HuH-7 (cell line): ENCODE measurements at places on chromosomes 11 and 22.

DNA sequence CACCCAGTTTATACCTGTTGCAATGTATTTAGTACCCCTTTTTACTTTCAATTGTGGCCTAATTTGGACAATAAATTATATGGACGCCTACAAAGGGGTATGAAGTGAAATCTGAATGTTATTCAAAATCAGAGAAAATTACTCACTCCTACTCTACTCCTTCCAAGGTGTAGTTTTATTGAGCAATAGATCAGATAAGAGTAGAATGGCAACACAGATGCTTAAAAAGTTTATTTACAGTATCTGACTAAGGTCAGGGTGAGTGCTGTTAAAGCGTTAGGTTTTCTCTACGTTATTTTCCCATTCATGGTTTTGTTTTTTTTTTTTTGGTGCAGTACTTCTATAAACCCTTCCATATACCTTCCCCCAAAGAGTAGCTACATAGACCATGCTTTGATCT is 805.6 kb downstream of the KCNA4 start:
- DNase-seq = no peak

DNA sequence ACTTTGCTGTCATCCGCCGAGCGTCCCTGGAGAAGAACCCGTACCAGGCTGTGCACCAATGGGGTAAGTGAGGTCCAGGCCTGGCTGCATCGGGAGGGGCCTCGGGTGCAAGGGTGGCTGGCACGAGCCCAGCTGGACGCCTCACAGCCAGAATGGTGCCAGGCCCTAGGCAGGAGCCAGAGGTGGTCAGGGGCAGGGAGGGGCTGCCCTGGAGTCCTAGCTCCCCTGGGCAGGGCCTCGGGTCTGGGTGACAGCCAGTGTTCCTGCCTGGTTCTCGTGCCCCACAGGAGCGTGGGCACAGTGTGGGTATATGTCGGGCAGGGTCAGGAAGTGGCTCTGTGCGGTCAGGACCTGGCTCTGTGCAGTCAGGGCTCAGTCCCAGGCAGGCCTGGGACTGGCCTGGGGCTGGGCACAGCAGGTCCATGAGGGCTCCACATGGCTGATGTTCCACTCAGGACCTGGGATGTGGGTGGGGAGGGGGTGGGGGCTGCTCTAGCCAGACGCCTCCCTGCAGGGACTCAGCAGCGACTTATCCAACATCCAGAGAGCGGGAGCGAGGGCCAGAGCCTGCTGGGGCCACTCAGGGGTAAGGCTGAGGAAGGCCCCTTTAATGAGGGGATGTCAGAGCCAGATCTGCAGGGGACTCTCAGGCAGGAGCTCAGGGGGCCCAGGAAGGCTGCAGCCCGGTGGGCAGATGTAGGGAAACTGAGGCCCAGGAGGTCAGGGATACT is 1.2 kb downstream of the TSPAN32 start:
- no peak for DNase-seq

DNA sequence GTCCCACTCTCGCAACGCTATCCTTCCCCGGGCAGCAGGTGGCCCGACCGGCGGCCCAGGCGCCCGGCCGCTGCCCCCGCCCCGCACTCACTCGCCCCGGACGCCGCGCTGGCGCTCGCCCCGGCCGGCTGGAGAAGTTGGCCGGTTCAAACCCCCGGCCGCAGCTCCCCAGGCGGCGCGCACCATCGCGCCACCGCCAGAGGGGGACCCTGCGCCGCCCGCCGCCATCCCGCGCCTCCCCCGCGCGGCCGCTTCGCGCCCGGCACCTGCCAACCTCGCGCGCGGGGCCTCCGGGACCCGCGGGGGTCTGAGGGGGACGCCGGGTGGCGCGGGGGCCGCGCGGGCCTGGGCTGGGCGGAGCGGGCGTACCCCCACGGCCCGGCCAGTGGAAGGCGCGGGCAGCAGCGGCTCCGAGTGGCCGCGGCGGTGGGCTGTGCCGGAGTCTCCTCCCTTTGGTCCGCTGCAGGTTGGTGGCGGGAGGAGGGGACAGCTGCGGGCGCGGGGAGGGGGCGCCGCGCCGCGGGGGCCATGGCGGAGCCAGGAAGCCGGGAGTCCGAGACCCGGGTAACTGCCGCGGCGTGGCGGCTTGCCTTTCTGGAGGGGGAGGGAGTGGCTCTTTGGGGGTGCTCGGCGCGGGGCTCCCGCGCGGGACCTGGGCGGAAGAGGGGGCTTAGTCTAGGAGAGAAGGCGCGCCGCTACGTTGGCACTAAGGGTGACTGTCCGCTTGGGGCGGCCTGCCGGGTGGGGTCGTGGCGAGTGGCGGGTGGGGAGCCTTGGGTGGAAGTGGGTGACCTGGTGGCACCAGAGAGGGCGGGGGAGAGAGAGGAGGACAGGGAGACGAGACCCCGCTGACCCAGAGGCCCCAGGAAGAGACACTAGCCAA is at the start of the genes MPST and TST:
MPST (plus strand) TSS at position 434 of the 883 bp plus-strand sequence; CDS start at position 529, 95 bp downstream.
TST (minus strand) TSS at position 139 of the 883 bp plus-strand sequence. CDS start 715 bp downstream, outside the sequence.
- DNase-seq = peak; percentile 94

- DNase-seq = no peak
These were observed 36.0 kb upstream of the OLFML1 start for GRCh38 chr11:7449211-7449840.

GRCh38 chr11:131025421-131026125 is 109.3 kb upstream of the SNX19 start:
- DNase-seq = no peak

DNA sequence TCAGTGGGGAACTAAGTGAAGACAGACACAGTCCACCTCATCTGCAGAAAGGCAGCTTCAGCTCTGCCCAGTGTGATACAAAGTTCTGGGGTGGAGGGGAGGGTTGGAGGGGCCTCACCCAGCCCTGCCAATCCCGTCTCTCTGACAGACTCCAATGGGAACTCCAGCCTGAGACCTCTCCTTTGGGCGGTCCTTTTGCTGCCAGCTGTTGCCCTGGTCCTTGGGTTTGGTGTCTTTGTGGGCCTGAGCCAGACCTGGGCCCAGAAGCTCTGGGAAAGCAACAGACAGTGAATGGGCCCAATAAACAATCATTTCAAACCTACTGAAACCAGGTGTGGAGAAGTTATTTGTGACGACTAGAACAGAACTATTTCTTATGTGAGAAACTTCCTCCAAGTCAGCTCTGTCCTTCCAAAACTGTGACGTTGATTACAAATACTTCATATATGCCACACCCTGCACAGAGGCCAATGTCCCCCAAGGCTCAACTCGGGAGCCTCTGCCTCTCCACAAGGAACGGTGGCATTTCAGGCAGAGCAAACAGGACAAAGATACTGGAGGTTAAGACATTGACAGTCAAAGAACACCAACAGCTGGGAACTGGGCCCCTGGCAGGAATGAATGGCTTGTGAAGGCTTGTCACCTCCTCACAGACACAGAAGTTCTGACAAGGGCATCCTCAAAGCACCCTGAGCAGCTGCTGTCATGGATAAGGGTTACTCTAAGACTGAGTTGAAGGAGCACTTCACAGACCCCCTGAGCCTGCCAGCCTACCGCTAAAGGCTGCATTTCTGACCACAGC is 8.2 kb downstream of the ZP1 start:
- no peak for DNase-seq

DNA sequence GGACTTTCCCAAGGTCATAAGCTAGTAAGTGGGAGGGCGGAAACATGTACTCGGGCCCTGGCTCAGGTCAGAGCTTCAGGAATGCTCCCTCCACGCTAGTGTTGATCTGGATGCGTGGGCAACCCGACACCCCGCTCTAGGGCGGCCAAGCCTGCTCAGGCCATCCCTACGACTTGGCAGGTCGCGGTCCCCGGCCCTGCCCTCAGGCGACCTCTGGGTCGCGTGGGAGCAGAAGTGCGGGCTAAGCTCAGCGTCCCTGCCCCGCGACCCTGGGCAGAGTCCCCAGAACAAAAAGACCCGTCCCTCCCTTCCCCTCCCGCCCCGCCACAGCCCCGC is 781 bp upstream of the TEF start:
- DNase-seq = peak; percentile 82

DNA sequence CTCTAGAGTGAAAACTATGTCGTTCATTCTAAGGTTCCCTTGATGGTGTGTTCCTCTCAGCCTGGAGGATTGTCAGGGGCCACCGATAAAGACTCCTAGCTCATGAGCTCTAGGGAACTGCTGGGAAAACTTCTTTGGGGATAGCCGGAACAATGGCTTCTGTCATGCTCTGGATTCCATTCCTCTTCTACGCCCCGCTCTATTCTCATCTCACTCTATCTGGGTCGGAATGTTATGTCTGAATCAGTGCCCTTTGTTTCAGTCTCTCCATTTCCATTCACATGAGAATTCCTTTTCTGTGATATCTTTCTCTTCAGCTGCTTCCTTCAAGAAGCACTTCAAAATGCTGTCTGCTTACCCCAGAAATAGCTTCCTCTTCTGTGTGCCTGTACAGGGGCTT is 16.9 kb upstream of the SLCO2B1 start:
- no peak for DNase-seq

DNA sequence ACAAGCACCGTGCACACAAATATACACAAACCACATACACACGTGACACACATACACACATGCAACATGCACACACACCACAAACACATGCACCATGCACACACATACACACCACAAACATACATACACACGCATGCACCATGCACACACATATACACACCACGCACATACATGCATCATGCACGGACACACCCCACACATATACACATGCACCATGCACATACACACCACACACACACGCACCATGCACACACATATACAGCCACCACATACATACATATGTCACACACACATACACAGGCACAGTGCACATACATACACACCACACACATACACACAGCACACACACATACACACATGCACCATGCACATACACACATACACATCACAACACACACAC is 12.7 kb upstream of the B4GALNT4 start:
- DNase-seq = no peak

- DNase-seq = no peak
These were observed 277.4 kb downstream of the BLID start for GRCh38 chr11:121838571-121838970.

DNA sequence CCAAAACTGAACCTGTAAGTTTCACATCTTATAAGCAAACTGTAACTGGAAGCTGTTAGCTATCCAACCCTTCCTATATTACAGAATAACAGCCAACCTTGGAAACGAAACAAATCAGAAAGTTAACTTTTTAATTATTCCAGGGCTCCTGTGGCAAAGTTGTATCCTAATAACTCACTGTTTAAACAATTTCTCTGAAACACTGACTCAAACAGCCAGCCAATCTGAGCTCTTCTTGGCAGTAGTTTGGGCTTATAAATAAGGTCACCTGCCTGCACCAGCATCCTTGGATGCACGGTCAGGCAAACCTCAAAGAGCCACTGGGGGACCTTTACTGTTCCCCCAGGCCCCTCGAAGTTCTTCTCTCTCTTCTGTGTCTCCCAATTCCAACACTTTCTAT is 5.0 kb downstream of the CELSR1 start:
- DNase-seq = no peak

DNA sequence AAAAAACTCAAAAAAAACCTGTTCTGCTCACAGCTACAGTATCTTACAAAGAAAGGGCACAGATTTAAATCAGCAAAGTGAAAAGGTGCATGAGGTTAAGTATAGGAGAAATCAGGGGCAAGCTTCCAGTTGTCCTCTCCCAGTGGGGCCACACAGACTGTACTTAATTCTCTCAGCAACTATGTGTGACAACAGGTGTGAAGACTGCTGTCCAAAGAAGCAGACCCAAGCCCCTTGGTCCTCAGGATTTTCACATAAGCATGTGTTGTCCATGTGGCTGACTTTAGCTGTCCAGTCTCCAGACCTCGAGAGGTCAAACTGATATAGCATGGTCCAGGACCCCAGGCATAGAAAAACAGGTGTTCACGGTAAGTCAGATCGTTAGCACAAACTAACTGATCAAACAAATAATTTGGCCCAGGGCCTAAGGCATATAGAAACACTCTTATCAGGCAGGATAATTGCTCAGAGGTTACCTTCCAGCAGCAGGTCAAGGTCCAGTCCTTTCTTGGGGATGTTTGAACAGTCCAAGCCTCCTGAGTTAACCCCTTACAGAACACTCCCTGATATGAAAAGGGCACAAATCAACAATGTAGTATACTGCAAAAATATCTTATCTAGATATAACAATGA is 21.1 kb upstream of the CSTF3 start:
- peak; percentile 12 for DNase-seq

GRCh38 chr11:93784935-93785360 is 866 bp downstream of the MED17 start:
- DNase-seq = no peak

GRCh38 chr11:22561283-22561682 is 64.3 kb downstream of the FANCF start:
- DNase-seq = no peak

- DNase-seq = no peak
These were observed 55.3 kb downstream of the LRRC4C start for GRCh38 chr11:41404109-41404508.

GRCh38 chr11:100927579-100927978 is 202.0 kb downstream of the PGR start:
- DNase-seq = no peak

- DNase-seq = no peak
These were observed 3.1 kb downstream of the ARHGAP1 start for GRCh38 chr11:46697303-46697702.

GRCh38 chr22:38674888-38675287 is 6.9 kb upstream of the TOMM22 start:
- no peak for DNase-seq

GRCh38 chr11:120109531-120109930 is 28.4 kb downstream of the TRIM29 start:
- DNase-seq = no peak

DNA sequence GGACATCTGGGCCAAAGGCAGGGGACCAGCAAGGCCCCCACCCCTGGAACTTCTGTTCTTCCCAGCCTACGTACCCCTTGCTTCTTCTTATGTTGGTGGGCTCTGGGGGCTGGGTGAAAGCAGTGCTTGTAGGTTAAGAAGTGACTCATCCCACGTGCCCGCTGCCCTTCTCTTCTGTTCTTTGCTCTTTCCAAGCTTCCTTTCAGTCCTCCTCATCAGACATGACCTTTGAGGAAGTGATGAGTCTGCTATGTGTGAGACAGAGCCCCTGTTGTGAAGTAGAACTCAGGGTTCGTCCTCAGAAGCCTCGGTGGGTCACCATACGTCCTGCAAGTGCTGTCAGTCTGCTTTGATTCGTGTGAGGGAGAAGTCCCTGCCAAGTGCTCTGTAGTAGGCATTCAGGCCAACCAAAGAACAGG is 12.7 kb downstream of the MED15 start:
- DNase-seq = no peak

DNA sequence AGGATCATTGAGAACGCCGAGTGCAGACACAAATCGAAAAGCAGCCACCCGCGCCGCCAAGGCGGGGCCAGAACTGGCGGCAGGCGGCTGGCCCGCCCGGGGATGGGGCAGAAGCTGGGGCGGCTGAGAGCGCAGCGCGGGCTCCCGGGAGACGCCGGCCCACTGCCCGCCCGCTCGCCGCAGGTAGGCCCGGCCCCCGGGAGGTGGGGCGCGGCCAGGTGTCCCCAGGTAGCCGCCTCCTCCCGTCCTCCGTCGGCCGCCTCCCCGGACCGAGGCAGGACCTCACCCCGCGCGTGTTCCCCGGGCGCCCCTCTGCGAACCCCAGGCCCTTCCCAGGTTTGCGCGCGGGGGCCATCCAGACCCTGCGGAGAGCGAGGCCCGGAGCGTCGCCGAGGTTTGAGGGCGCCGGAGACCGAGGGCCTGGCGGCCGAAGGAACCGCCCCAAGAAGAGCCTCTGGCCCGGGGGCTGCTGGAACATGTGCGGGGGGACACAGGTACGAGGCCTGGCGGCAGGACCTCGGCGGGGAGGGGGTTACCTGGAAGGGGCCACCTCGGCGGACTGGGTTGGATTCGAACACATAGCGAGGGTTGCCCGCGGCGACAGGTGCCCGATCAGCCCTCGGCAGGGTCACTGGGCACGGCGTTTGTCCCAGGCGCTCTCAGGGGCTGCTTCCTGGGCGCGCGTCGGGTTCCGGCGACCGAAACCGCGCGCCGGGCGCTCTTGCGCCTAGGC is at the start of gene PRRG4:
PRRG4 (plus strand) TSS at position 248 of the 733 bp plus-strand sequence. CDS start 603 bp downstream, outside the sequence.
- DNase-seq = peak; percentile 32

GRCh38 chr11:92391364-92391763 is 166.7 kb downstream of the FAT3 start:
- no peak for DNase-seq
